ENCODE measurements at places on chromosomes 11 and 22.

DNA sequence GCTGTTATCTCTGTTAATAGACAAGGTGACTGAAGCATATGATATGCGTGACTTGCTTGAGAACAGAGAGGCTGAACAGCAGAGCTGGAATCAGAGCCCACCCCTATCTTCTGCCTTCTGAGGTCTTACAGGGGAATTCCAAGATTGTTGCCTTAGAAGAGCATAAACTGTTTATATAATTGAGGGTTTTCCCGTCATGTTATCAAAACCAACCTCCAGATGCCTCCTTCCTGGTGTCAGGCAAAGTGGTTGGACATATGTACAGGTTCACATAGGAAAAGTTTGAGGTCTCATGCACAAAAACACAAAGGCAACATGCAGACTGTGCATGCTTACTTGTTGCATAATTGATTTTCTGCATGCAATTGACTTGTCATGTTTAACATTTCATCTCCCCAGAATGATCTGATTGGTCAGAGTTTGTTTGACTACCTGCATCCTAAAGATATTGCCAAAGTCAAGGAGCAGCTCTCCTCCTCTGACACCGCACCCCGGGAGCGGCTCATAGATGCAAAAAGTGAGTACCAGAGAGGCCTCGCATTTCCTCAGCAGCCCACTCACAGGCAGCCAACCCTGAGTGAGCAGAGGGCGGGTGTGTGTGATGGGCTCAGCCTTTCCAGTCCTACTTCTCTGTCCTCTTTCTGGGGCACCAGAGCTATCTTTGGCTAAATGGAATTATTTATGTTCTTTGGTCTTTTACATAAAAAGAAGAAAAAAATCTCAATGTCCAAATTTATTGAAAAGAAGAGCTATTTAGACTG, 88.9 kb downstream of the BMAL1 start:
- no peak for DNase-seq

GRCh38 chr22:38824585-38824984, 19.2 kb downstream of the NPTXR start:
- peak; percentile 88 for DNase-seq

DNA sequence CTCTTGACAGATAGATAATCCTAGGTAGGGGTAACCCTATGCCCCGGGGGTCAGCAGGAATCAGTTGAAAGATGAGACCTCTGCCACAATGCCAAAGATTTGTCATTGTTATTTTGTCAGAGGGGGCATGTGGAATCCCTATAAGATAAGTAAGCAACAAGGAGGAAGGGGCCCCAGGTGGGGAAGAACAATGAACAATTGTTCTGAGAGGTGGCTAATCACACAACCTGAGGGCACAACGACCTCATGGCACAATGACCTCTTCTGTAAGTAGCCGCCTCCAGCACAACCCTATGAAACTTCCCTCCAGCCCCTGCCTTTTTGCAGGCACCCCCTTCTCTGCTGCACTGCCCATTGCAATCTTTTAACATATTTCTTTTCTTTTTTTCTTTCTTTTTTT, 11.8 kb upstream of the FBLN1 start:
- no peak for DNase-seq

DNA sequence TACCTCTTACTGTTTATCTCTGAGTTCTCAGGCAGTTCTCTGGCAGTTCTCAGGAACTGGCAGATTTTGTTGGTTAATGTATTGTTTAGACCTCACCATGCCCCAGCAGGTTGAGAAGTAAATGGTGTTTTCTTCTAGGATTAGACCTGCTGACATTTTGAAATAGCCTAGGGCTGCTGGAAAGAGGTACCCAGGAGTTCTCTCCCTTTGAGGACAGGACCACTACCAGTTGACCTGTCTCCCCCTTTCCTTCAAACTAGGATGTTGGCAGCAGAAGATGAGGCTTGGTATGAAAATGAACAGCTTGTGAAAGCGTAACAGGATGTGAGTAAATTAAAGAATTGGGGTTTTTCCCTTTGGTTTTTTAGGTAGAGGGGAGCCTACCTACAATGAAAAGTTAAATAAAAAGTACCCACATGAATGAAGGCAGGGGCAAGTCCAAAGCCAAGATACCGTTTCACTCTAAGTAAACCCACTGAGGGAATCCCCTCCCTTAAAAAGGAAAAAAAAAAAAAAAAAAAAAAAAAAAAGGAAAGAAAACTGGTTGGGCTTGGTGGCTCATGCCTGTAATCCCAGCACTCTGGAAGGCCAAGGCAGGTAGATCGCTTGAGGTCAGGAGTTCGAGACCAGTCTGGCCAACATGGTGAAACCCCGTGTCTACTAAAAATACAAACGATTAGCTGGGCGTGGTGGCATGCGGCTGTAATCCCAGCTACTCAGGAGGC, 96.2 kb downstream of the PDHX start:
- no peak for DNase-seq

GRCh38 chr22:45758603-45759002, 87.0 kb downstream of the ATXN10 start:
- no peak for DNase-seq

GRCh38 chr11:18408558-18409291, 3.4 kb upstream of the LDHC start:
- peak; percentile 64 for DNase-seq

- no peak for DNase-seq
Measured at GRCh38 chr11:36254713-36255112, 34.5 kb downstream of the COMMD9 start.

DNA sequence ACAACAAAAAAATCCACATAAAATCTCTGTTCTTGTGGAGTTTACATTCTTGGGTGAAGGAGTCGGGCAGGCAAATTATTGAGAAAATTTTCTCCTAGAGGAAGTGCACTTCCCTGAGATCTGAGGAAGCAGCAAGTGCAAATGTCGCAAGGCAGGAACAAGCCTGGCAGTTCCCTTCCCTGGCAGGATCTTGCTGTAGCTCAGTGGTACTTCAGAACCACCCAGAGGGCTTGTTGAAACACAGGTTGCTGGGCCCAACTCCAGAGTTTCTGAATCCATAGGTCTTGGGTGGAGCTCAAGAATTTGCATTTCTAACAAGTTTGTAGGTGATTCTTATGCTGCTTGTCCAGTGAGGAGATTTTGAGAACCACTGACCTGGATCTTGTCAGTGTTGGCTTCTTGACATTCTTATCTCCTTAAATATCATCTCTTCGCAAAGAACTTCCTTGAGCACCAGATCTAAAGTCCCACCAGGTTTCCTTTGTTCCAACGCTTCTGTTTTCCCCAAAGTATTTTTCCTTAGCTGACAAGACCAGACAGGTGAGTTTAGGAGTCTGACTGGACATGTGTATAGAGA, 9.6 kb downstream of the QSER1 start:
- no peak for DNase-seq

DNA sequence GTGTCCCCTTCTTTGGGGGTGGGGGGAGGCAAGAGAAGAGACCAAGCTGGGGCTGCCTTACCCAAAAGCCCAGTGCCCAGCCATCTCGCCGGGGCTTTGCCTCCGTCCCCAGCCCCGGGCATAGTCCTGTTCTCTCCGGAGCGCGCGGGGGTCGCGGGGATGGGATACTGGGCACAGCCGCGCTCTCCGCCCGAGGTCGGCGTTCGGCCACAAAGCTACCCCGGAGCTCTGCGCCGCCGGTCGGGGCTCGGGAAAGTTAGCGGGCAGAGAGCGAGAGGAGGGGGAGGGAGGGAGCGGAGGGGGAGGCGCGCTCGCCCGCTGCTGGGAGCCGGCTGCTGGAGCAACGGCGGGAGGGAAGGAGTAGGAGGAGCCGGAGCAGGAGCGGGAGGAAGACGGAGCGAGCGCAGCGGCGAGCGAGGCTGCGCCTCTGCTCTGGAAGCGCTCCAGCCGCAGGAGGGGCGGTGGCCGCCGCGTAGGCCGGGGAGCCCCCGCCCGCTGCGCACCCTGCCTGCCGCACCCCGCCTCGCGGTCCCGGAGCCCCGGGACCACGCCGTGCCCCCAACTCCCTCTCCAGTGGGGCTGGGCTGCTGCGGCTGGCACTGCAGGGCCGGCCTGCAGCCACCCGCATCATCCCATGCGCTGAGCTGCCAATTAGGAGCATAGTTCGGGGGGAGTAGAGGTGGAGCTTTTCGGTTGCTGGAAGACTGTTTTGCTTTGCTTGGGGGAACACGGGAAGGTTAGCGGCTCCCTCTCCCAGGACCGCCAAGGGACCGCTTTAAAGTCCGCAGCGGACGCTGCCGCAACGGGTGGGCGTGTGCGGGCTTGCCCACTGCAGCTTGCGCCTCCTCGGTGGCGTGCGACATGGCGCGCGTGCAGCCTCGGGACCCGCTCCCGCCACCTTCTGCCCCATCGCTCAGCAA, at the start of gene SCN4B:
SCN4B (minus strand) TSS at position 272 of the 920 bp plus-strand sequence; CDS start at position 122, 150 bp downstream.
- DNase-seq = no peak

GRCh38 chr11:64241241-64241490, 271 bp downstream of the FKBP2 start:
- DNase-seq = peak; percentile 100

DNA sequence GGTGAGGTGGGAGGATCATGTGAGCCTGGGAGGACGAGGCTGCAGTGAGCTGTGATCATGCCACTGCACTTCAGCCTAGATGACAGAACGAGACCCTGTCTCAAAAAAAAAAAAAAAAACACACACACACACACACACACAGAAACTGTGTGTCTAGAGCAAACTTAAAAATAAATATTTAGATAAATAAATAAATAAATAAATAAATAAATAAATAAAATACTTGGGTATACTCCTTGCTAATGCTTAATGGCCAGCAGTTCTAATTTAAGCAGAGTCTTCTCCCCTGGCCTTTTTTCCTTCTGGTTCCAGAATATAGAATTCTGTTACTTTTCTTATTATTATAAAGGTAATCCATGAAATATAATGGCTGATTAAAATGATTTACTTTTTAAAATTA, 5.1 kb upstream of the ARL2 start:
- no peak for DNase-seq

DNA sequence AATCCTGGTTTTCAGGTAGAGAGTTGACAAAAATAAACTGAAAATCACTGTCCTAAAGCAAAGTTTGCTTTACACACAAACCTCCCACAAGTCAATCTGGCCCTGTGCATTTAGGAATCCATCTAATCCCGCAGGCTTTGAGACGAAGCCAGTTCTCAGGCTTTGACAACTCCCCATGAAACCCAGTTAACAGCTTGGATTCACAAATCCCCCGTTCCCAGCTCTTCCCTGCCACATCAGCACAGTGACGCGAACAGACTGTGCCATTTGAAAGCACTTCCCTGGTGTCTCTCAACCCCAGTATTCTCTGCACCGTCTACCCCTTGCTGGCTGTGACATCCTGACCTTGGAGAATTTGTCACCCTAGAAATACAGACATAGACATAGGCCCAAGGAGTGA, 117.8 kb downstream of the OPCML start:
- no peak for DNase-seq

DNA sequence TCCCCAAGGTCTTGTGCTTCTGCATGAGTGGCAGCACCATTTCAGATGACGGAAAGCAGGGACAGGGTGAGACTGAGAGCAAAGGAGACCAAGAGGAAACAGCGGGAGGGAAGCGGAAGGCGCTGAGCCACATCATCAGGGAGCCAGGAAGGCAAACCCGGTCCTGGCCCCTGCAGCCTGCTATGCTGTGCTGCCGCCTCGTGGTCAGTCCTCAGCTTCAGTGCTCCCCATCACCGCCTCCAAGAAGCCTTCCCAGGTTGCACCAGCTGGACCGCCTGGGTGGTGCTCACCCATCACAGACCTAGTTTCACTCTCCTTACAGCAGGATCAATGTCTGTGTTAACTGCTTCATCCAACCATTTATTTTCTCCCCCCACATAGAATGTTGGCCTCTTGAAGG, 73.0 kb upstream of the PHF21B start:
- DNase-seq = no peak

- no peak for DNase-seq
Measured at GRCh38 chr11:3108183-3108721, 51.0 kb upstream of the CARS1 start.

DNA sequence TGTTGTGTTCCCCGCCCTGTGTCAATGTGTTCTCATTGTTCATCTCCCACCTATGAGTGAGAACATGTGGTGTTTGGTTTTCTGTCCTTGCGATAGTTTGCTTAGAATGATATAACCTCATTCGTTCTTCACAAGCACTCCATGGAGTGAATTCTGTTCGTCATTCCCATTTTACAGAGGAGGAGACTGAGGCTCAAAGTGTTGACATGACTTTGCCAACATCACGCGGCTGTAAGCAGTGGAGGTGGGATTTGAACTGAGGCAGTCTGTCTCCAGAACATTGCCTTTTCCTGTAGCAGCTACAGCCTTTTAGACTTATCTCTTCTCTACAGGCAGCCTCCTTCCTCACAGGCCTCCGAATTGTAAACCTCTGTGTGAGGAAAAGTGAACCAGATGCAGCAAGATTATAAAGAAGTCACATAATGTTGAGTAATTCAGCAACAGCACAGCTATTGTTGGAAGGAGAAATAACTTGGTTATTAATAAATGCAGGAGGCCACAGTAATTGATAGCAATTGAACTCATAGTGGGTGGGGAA, 74.6 kb downstream of the MYO18B start:
- DNase-seq = no peak

GRCh38 chr11:44530413-44531115, 34.9 kb upstream of the CD82 start:
- peak; percentile 38 for DNase-seq

DNA sequence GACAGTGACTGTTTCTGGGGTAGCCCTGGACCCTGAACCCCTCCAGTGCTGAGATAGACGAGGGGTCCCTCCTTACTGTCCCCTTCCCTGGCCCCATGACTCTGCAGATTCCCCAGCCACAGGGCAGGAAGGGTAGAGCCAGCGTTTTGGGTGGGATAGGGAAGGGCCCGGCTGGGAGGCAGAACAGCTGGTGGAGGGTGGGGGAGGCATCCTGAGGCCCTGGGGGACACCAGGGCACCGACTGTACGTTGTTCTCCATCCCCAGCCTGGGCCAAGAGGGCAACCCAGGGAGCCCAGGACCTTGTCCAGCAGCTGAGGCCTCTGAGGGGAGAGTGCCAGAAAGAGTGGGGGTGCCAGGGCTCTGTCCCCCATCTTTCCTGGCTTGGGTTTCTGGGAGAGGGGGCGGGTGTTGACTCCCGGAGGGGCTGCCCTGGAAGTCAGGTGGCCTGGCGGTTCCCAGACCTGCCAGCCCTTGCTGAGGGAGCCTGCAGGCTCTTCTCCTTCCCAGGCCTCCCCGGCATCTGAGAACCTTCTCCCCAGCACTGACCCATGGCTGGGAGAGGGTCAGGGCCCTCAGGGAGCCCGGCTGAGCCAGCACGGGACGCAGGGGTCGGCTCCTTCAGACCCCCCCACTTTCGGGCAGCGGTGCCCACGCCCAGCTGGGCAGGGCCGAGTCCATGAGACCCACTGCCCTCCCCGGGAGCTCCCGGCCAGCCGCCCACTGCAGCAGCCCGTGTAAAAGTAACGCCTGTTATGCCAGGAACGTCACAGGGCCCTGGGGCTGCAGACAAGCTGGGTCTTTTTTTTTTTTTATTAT, 30.3 kb downstream of the IGF2 start:
- no peak for DNase-seq

DNA sequence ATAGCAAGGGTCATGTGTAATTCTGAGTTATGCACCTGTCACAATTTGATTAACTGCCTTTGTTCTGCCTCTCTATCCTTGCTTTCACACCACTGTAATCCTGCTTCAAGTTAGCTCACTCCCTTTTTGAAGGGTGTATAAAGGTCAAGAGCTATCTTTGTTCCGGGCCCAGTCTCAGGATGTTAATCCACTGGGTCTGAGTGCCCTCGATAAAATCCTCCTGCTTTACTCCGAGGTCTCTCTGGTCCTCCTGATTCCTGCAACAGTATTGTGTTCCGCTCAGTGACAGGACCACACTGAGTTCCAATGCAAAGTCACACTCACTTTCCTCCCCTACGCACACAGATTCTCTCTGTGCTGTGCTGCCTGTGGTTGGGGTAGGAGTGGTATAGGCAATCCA, 186.5 kb downstream of the DYNC2H1 start:
- DNase-seq = peak; percentile 60
